ENCODE measurements at places on chromosomes 1 and 21.

- DNase-seq: no peak
Observed at GRCh38 chr1:232105561-232105960, 479.0 kb downstream of the DISC1 start.

GRCh38 chr1:59766227-59766855 lies 48.4 kb upstream of the HOOK1 start:
- DNase-seq: no peak

- no peak for DNase-seq
Observed at GRCh38 chr1:196259316-196259715, 348.9 kb downstream of the KCNT2 start.

DNA sequence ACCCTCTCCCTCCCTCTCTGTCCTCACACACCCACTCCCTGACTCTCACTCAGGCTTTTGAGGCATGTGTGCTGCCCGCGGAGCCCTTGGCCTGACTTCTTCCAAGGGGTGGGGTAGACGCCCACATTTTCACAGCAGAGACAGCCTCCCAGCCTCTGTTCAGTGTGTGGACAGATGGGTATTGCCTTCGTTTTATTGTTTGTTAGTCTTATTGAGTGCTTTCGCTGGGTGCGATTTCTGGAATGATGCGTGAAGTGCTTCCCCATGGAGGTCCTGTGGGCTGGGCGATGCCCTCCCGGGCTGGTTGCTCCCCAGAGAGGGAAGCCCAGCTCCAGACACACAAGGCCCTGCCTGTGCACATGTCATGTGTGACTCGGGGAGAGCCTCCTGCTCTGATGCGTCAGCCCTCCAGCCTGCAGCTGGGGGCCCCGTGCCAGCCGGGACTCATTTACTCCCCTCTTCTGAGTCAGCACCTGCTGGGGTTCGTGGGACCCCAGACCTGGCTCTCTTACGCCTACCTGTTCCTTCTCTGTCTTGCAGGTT lies 14.7 kb downstream of the PDXK start:
- DNase-seq: no peak

- DNase-seq: no peak
Observed at GRCh38 chr1:213333121-213333520, 282.1 kb downstream of the RPS6KC1 start.

GRCh38 chr21:20151741-20152140 lies 846.5 kb upstream of the NCAM2 start:
- DNase-seq: no peak

- no peak for DNase-seq
Observed at GRCh38 chr1:2640626-2641025, 7.8 kb upstream of the MMEL1 start.

GRCh38 chr1:182259968-182260367 lies 131.6 kb downstream of the GLUL start:
- no peak for DNase-seq

- DNase-seq: no peak
Observed at GRCh38 chr1:9881838-9882249, 28.2 kb downstream of the CTNNBIP1 start.

- no peak for DNase-seq
Observed at GRCh38 chr1:163115887-163116286, 46.7 kb downstream of the RGS4 start.

- no peak for DNase-seq
Observed at GRCh38 chr1:39673215-39673614, 1.3 kb upstream of the NT5C1A start.

GRCh38 chr1:178397678-178398077 lies 99.1 kb downstream of the CLEC20A start:
- DNase-seq: no peak

GRCh38 chr1:107057197-107058133 lies 991 bp downstream of the PRMT6 start:
- no peak for DNase-seq

DNA sequence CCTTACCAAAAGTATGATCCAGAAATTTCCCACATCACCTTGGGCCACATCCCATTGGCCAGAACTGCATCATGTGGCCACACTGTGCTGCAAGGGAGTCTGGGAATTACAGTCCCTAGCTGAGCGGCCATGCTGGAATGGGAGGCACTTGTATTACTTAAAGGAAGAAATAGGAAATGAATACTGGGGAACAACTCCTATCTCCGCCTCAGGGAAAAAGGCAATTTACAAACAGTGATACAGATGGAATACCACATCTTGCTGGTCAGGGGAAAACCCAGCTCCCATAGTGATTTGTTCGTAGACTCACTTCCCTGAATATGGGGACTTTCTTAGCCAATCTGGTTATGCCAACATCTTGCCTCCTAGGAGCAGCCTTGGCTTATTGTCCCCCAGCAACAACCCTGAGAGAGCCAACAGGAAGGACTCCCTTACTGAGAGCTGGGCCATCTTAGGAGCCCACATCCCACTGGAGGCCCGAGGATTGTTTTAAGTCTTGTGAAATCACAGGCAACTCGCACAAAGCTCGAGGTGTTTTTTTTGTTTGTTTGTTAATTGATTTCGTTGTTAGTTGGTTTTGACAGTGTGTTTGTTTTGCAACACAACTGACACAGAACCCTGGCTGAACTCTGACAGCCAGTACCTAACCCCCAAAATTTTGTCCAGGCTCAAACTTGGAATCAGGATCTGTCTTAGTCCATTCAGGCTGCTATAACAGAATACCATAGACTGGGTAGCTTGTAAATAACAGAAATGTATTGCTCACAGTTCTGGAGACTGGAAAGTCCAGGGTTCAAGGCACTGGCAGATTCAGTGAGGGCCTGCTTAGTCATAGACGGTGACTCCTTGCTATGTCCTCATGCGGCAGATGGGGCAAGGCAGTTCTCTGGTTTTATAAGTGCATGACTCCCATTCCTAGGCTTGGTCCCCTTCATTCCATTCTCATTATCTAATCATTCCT lies 14.9 kb downstream of the CDA start:
- DNase-seq: no peak

DNA sequence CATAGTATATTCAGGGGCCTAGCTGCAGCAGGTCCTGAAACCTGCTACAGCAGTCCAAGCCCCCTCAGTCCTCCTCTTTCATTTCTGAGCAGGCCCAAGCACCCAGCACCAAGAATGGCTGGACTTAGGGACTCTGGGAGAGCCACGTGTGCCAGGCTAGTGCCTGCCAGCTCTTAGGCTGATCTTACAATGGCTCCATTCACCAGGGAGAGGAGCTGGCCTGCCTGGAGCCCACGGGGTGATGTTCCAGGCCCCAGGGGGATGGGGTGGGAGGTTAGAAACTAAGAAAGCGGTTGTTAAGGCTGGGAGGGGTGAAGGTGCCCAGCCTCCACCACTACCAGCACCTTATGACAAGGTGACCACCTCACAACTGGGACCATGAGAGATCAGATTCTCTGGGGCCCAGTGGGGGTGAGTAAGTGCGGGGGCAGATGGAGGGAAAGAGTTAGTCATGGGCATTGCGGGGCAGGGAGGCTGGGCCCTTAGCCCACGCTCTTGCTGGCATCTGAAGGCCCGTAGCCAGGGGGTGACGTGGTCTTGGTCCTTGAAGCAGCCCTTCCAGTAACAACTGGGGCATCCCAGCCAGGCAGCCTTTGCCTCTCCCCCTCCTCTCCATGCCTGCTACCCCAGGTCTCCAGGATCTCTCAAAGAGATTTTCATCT lies 30.3 kb upstream of the CLIC4 start:
- no peak for DNase-seq

- DNase-seq: no peak
Observed at GRCh38 chr1:163315773-163316374, 5.9 kb upstream of the NUF2 start.

DNA sequence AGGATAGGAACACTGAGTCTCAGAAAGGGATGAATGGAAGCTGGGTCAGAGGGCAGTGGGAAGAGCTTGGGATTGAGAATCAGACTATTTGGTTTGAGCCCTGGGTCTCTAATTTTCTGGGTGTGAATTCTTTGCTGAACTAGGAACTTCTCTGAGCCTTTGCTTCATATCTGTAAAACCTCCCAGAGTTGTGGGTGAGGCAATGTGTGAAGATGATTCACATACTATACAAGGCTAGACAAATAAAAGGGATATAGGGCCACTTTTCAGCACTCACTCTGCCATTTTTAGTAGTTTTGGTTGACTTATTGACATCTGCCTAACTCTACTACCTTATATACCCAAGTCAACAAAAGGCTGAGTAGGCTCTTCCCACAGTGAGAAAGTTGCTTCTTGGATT lies 77.7 kb upstream of the JUN start:
- DNase-seq: no peak

DNA sequence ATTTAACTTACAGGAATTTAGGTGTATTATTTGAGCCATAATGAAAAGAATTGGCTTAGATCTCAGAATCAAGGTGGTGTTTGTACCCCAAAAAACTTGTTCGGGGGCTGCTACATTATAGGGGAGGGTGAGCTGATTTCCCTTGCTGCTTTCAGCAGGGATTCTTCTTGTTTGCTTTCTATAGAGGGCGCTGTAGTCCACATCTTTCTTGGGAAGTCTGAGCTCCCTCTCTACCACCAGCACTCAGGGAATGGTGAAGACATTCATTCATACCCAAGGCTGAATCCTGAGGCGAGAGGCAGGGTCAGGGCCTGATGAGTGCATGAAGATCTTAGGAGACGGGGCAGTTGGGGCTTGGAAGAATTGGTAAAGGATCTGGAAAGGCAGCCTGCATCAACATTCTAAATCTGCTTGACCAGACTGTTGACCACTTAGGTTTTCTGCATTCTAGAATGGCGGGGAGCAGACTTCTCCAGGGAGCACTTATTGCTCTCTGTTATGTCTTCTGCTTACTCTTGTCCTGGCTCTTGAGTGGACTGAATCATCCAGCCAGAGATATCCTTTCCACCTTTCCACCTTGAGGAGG lies 18.9 kb downstream of the SPATA46 start:
- DNase-seq: peak; percentile 70

DNA sequence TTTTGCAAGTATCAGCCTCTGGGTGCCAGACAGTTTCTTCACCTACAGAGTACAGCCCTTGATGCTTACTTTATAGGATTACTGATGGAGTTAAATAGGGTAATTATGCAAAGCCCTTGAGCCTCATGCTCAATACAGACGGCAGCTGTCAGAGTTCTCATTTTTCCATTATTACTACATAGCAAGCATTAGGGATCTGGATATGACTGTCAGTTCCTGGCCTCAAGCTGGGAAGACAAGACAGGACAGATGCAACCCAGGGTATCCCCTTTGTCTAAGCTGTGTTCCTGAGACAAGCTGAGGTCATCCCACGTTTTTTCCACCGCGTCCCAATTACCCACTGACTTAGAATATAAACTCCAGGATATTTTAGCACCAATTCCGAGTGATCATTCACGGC lies 94.4 kb downstream of the SLC35F3 start:
- DNase-seq: peak; percentile 44

DNA sequence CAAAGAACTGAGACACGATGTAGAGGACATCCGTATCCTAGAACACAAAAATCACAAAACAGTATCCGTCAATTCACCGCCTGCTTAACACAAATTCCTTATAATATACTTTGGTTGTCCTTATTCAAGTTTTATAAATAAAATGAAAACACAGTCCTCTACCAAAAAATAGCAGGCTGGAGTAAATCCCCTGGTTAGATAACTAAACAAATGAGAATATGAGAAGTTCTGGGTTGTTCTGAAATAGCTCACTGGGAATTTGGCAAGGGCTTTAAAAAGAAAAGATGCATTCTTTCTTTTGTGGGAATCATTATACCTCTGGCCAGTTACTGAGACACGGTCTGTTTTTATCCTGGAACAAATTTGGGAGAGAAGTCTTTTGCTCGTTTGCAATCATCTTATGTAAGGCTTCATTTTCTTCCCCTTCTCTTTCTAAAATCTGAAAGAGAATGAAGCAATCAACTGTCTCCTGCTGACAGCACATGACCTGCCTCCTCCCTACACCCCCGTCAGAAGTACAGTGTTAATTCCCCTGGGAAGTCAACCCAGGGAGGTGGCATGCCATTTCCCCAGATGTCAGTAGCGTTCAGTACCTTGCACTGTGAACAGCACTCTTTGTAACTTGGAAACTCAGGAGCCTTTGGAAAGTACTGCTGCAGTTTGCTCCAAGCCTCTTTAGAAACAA lies 37.1 kb upstream of the RAP1GAP start:
- no peak for DNase-seq

- no peak for DNase-seq
Observed at GRCh38 chr1:83508485-83509151, 490.3 kb downstream of the TTLL7 start.
